Hair follicular keratinocyte (primary cell): ENCODE measurements at places on chromosomes 1 and 21. TPM values are rescaled to one million over a fixed set of nuclear protein-coding genes. Genes with fewer than 3 reads are reported as not detected.

DEPDC1 gene
- total RNA-seq, result 7.5 and 21.8 TPM in 2 replicates

TEX38 gene
- total RNA-seq, result not detected in 2 replicates

BCAS2 gene
- total RNA-seq, result 35.8 and 44.3 TPM in 2 replicates

ZSWIM5 gene
- total RNA-seq, result not detected in 2 replicates

TEX50 gene
- total RNA-seq, result not detected in 2 replicates

GPA33 gene
- not detected in 2 replicates for total RNA-seq

LDLRAD2 gene
- not detected in 2 replicates for total RNA-seq

CATSPERE gene
- not detected in 2 replicates for total RNA-seq

TRABD2B gene
- 0.08 TPM in 1 of 2 replicates, not detected in the other for total RNA-seq

C1orf185 gene
- total RNA-seq, result not detected in 2 replicates

ALX3 gene
- total RNA-seq, result not detected in 2 replicates
